GM04504 (cell line): ENCODE measurements at places on chromosomes 3 and 15.

- DNase-seq = no peak
Observed at GRCh38 chr3:59234884-59235633, 185.2 kb upstream of the CFAP20DC start.

DNA sequence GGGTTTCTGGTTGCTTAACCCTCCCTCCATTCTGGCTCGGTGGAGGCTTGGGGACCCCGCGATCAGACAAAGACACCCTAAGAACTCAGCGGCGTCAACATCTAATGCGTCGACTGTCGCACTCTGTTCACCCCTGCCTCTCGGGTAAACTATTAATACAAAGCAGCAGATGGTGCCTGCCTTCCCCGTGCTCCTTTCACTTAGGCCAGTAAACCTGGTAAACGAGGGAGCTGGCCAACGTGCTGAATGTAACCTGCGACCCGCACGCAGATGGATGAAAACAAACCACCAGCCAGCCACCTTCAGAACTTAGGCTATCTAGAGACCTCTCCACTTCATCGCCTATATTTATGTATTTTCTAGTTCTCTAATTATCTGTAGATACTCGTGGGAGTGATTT lies 848 bp upstream of the CADPS start:
- no peak for DNase-seq

DNA sequence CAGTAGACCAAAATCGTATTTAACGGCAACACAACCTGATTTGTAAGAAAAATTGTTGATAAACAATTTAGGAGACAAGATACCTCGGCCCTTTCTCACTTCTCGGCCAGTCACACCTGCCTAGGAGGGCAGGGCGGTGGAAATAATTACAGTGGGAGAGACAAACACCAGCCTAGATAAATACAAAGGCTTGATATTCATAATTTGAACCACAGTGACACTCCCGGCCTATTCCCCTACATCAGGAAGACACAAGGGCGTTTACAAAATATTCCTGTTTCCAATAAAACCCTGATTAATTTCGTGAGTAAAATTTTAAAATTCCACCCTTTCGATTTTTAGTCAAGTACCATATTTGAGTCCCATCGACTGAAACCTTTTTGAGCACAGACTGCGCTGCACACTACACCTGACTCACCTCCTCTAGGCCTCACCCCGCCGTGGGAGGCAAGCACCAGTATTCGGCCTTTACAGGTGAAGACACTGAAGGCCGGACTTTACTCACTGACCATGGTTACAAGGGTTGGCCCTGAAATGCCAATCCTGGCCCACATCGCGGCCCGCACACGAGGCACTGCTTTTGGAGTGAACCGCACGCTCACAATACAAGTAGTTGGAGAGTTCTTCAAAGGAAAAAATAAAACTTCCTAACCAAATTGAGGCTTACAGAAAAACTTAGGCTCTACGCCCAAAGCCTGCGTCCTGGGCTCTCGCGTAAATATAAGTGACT lies 794 bp downstream of the ARPP19 start:
- DNase-seq = no peak

- DNase-seq = no peak
Observed at GRCh38 chr3:58742239-58742638, 75.7 kb upstream of the FAM3D start.

GRCh38 chr3:10600296-10600714 lies 94.9 kb upstream of the ATP2B2 start:
- no peak for DNase-seq

- peak; percentile 1 for DNase-seq
Observed at GRCh38 chr3:192727032-192727847, at the start of gene FGF12. Gene FGF12, minus strand, starts transcription at chr3:192727541.

- no peak for DNase-seq
Observed at GRCh38 chr3:24242012-24242698, 252.5 kb downstream of the THRB start.

DNA sequence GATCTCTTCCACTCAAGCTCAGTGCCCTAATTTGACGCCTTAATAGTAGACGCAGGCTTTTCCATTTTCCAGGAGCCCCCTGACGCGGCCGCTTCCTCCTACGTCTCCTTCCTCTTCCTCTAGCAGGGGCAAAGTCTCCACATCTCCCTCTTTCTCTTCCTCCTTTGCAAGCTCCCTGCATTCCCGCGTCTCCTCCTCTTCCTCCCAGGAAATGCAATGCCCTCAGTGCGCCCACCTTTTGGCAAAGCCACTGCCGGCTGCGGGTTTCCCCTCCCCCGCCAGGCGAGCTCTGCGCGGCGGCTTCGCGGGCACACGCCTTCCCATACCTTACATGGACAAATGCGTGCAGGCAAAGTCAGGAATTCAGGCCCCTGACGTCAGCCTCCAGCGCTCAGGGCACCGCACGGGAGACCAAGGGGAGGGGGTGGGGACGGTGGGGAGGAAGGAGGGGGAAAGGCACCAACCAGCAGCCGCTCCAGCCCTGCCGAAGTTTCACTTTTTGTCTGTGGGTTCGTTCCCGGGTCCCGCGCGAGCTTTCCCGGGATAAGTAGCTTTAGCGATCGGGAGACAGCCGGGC lies 432 bp upstream of the LPP start:
- DNase-seq = peak; percentile 91

GRCh38 chr3:152574461-152575079 lies 260.4 kb upstream of the P2RY1 start:
- peak; percentile 24 for DNase-seq

- no peak for DNase-seq
Observed at GRCh38 chr15:64286473-64286872, 69.5 kb downstream of the CSNK1G1 start.

GRCh38 chr3:196995027-196995426 lies 26.4 kb upstream of the PIGZ start:
- no peak for DNase-seq

DNA sequence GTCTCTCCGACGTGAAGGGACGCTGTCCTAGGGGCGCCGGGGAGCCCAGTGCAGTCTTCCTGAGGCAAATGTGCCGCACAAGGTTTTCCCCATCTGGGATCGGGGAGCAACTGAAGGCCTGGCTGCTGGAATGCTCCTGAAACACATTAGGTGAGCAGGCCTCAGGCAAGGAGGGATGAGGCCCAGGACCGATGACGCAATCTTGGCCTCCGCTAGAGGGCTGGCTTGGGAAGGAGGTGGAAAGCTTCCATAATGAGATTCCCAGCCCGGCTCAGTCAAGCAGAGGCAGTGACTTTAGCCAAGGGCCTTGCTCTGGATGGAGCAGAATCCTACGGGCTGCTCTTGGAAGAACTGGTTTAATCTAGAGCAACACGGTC lies 50.8 kb downstream of the CPN2 start:
- DNase-seq = peak; percentile 34

- no peak for DNase-seq
Observed at GRCh38 chr3:159326998-159327397, 525.1 kb downstream of the MFSD1 start.

DNA sequence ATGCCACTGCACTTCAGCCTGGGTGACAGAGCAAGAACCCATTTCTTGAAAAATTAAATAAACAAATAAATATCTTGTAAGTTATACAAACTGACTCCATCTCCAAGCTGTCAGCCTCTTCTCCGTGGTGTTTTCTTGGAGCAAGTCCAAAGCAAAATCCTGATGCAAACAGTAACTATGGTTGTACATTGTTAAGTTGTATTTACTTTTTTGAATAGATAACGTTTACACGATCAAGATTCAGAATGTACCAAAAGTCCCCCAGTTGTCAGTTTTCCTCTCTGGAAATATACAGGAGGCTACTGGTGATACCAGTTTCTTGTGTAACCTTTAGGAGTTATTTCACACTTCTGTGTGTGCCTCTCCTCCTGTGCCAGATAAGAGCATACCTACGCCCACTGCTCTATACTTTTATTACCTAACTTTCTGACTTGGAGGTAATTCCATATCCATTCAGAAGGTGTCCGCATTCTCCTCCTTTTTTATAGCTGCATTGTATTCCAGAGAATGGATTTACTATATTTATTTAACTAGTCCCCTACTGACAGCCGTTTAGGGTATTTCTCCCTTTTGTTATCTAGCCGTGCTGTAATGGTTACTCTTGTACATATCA lies 14.2 kb downstream of the CMTM7 start:
- DNase-seq = no peak

DNA sequence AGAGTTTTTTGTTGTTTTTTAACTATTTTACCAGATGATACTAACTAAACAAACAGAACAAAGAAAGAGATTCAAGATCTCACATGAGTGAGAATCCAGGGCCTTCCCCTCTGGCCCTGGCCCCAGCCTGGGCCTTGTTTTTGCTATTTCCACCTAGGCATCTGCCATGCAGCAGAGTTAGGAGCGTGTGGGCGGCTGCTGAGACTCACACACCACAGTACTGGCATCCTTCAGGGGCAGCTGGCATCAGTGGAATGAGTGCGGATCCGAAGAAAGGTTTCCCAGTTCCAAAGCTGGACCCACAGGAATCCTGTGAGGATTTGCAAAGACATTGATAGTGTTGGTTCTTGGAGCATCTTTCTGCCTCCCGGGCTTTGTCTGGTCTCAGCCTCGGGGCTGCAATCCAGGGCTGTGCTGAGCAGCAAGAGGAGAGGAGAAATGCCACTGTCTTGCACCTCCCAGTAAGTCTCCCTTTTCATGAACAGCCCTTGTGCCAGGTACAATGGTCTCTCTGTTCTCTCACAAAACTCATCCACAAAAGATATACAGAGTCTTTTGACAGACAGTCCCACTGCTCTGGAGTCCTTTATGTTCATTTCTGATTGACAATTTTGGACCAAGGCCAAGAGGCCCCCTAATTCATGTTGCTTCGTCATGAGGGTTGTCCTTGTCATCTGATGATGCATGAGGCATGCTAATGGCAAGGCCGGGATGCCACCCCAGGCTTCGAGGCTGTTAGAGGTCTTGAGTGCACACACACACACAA lies 46.6 kb downstream of the APH1B start:
- DNase-seq = no peak

DNA sequence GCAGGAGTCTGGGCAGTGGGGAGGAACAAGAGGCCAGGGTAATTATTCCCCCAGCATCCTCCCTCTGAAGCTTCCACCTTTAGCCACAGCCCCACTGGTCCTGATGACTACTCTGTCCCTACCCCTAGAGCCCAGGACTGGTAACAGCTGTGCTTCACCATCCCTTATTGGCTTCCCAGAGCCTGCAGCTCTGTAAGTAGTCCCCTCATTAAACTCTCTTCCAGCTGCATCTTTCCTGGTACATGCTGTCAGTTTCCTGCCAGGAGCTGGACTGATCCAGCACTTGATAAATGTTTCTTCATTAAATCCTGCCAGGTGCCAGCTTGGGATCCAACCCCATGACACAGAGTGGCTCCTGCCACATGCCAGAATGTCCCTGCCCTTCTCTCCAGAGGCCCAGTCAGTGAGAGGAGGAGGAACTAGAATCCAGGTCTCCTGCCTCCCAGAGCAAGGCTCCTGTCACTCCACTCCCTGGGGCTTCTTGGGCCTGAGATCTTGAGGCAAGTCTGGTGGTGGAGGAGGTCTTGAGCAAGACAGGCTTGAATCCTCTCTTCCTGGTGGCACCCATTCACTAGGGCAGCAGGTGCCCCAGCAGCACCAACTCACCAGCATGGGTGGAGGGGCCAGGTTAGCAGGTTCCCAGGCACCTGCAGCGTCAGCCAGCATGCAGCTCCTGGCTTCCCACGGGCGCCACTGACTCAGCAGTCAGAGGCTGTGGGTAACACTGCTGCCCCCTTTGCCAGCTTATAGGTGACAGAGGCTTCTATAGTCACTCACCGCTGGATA lies 27.6 kb downstream of the FBXW12 start:
- DNase-seq = no peak

- DNase-seq = no peak
Observed at GRCh38 chr3:193774272-193774915, 181.4 kb downstream of the OPA1 start.

GRCh38 chr3:194194051-194194756 lies 58.3 kb downstream of the HES1 start:
- no peak for DNase-seq

- no peak for DNase-seq
Observed at GRCh38 chr3:165827233-165827632, 10.0 kb downstream of the BCHE start.

DNA sequence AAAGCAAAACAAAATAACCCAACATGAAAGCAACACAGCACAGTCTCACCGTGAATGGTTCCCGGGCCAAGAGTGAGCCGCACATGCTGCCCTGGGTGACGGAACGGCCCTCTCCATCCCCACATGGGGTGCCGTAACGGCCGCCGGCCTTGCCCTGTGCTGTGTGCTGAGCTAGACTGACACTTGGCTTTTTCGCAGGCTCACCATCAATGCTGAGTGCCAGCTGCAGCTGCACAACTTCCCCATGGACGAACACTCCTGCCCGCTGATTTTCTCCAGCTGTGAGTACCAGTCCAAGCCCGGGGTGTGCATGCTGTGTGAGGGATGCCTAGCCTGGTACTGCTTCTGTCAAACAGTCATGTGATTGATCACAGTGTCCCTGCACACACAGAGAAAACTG lies 357.6 kb downstream of the GABRG3 start:
- DNase-seq = no peak

DNA sequence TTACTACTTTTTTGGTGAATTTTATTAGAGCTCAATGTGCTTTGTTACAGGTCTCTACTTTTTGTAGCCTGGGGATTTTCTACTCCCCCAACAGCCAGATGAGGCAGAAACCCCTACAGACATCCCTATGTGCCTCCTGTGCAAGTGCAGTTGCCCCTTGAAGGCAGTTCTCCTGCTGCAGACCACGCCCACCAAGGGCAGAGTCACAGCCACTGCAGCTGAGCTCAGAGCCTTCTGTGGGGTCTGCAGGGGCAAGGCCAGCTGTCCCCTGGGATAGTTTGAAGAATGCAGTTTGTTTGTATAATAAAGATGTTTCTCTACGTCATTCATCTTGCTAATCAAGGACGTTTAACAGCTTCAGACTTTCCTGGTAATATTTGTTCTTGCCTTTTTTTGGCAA lies 76.8 kb downstream of the NPAP1 start:
- no peak for DNase-seq

DNA sequence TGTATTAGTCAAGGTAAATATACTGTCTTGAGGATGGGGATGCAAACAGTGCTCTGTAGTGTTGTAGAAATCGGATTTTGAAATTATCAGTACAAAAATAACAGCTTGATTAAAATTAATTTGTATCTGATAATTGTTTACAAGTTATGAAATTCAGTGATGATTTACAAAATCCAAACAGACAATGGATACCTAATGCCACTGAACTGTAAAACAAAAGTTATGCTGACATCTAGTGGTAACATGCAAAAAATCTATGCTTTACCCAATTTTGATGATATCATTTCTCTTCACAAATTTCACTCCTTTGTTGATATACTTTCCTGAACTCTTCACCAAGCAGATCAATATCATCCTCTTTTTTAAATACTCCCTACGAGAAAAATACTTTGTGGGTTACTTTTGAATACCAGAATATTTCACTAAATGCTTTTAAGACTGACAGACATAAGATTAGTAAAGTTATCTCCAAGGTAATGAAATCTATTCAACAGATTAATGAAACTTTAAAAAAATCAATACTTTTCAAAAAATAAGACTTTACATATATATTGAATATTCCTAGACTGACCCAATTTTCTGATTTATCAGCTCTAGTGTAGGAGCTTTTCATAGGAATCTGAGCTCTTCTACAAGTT lies 36.0 kb downstream of the MNS1 start:
- DNase-seq = peak; percentile 7

DNA sequence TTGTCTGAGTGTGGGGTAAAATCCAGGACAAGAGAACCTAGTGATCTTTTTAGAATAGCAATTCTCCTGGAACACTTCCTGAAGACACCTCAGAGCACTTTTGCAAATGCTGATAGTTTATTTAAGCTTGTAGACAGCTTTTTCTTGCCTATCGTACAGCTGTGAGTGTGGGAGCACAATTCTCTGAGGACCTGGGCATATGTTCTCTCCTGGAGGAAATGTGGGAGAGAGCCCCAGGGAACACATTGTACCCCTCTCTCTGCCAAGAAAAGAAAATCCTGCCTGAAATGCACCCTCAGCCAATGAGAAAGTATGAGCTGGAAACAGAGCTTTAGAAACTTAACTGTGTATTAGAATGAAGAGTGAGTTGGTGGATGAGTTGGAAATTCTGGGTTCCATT lies 308.3 kb upstream of the SEMA6D start:
- DNase-seq = no peak
